ENCODE measurements at places on chromosomes 16 and 17.

DNA sequence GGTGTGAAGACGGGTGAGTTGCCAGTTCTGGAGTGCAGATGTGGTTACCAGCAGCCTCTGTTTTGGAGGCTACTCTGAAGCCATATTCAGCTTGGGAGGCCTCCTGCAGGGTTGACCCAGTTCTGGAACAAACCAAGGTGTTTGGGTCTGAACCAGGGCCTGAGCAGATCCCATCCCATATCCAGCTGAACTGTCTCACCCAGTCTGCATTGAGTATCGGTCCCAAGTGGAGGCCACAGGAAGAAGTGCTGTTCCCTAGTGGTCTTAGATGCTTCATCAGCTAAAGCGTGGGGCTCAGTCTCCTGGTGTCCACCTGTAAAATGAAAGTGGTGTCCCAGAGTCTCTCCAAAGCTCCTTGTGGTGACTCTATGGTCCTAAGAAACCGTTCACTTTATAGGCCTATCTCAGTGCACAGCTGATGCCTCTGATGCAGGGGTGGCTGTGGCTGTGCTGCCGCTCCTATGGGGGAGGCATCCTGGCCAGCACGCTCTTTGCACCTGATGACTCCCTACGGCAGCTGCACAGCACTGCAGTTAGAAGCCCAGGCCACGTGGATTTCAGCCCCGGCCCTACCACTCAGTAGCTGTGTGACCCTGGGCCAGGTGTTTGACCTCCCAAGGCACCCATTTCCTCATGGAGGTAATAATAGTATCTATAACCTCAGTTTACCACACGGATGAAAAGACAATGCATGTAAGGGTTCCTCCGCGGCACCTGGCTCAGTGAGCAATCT, 21.0 kb downstream of the CBX4 start:
- no peak for DNase-seq

GRCh38 chr17:15440347-15440746, 27.1 kb downstream of the CDRT4 start:
- no peak for DNase-seq

DNA sequence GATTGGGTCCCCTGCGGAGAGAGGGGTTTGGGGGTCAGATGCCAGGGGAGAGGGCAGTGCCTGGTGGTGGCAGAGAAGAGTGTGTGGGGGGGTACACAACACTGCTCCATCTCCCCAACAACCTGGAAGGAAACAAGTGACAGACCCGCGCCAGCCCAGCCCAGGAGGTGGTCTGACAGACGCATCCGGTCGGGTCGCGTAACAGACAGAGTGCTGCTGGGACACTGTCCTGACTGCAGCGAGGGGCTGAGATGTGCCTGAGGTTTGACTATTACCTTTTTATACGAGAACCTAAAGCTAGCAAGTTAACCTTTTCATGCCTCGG, 16.2 kb downstream of the UNC13D start:
- no peak for DNase-seq

DNA sequence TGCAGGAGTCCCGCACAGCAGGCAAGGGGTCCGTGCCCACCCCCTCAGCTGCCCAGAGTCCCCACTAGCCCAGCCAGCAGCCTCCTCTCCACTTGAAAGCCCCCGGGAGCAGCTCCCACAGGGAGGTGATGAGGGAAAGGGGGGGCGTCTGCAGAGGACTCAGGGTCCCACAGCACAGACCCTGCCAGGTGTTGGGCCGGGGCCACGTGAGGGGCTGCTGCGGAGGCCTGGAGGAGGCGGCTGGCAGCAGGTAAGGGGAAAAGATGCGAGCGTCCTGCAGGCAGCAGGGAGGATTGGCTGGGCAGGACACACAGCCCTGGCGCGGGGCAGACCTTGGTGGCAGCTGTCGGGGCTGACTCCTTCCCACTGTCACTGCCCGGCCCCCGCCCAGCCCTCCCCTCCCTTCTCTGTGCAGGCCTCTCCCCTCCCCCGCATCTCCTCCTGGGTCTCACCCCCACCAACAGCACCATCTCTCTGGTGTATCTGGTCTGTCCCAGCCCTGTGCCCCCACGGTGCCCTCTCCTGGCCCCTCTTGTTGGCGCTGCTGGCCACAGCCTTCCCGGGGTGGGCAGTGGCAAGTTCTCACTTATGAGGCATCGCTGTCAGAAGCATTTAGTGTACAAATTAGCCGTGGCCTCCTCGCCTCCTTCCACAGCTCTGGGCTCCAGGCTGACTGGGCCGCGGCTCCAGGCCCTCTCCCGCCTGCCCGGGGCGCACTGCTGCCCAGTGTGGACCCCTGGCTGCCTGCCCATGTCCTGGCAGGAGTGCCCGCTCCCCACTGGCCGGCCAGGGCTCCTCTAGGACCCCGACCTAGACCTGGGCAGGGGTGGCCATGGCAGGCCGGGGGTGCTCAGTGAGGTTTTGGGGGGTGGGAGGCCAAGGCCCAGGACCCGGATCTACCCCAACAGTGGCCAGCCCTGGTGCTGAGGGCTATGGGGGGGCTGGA, 4.4 kb upstream of the PRR35 start:
- no peak for DNase-seq

DNA sequence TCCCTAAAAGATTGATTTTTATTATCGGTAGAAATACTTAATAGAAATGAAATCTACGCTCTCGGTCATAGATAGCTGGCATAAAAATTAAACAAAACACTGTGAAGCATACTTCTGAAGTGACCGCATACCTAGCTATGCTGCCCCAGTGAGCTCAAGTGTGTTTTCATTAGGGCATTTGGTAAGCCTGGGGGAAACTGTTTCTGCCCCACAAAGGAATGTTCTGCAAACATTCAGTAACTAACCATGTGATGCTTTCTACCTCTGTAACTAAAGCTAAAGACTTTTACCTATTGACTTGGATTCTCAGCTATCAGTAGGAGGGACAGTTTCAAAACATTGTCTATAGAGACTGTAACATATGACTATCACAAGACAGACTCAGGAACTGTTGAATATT, 93.5 kb upstream of the HSBP1 start:
- no peak for DNase-seq

DNA sequence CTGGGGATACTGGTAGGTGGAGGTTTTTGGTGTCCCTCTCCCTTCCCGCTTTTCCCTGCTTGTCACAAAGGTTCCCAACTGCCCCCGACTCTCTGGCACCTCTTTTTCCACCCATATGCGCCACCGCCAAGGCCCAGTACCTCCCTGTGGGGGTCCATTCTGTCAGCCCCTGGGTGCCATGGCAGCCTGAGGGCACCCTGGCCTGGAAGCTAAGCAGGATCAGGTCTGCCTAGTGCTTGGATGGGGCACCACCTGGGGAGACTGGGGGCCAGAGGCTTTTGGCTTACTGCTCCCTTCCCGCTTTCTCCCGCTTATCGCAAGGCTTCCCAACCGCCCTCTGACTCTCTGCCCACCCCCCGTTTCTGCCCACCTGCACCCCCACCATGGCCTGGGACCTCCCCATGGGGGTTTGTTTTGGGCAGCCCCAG, 2286.4 kb downstream of the TP53TG3F start:
- no peak for DNase-seq

DNA sequence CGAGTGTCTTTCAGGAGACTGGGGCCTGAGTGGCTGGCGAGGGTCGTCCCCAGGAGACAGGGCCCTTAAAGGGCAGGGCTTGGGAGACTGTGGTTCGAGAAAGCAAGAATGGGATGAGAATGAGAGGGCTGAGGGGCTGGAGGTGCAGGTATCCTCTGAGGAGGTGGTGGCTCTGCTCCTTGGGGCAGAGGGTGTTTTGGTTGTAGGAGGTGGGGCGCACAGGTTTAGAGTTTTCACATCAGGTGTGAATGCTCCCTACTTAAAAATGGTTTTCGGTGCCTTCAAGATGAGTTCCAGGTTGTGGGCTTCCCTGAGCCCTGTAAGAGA, 430 bp downstream of the BCAS3 start:
- no peak for DNase-seq

- DNase-seq: no peak
Observed at GRCh38 chr17:10070690-10071089, 127.7 kb downstream of the GAS7 start.

- DNase-seq: no peak
Observed at GRCh38 chr17:64092113-64092512, 37.8 kb downstream of the ERN1 start.

- DNase-seq: no peak
Observed at GRCh38 chr16:53773150-53773846, 69.3 kb downstream of the FTO start.

GRCh38 chr17:50558941-50559614, 1.4 kb upstream of the CACNA1G start:
- no peak for DNase-seq

GRCh38 chr16:85751698-85752501, 1.0 kb upstream of the C16orf74 start:
- no peak for DNase-seq

GRCh38 chr17:77698903-77699623, 259.4 kb upstream of the TNRC6C start:
- DNase-seq: no peak

DNA sequence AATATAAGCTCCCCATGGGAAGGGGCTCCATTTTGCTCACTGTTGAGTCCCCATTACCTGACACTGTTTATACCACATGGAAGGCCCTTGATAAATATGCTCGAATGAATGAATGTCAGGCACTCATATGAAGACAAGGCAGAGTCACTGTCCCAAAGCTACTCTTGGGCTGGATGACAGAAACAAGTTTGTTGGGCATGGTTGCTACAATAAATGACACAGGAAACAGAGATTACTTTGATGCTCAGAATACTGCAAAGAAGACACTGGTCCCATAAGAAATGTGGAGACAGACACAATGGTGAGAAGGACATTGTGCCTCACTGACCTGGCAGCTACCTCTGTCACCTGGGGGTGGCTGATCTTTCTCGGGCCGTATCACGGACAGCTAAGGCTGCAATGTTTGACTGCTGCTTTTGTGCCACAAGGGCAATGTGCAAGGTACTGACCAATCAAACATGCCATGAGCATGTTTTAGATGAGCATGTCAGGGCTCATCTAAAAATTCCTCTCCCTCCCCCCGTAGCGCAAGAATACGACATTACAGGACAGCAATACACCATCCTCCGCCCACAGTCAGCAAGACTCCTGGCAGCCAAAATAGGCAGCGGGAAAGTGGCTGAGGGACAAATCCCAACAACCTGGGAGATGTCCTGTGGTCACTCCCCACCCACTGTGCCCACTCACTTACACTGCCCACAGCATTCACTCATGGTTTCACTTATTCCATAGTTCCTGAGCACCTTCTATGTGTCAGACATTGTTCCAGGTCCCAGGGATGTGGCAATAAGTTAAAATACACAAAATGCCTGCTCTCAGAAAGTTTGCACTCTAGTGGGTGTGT, 5.0 kb downstream of the PIK3R6 start:
- DNase-seq: no peak

DNA sequence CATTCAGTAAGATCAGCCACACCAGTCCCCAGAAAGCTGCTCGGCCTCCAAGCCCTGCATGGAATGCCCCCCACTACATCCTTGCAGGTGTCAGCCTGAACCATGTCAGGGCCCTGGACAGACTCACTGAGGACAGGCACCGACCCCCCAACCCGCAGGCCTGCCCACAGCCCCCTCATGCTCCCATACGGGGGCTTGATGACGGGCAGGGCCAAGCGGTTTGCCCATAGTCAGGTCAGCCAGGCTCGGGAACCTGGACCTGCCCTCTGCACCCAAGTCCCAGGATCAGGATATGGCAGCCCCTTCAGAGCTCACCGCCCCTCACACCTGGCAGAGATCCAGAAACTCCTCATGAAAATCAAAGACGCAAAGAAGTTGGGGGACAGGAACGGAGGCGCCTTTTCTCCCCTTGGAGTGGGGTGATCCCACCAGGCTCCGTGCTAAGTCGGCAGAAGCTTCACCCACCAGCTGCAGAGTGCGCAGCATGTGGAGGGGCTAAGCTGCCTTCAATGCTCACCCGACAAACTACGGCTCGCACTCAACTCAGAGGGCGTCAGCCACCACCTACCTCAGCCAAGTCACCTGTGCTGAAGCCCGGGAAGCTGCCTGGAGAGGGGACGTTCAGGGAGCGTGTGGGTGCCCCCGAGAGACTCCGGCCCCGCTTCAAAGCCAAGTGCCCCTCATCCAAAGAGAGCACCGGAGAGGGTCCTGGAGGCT, 26.5 kb downstream of the GNPTG start:
- DNase-seq: no peak

- DNase-seq: no peak
Observed at GRCh38 chr17:47278561-47278960, 24.9 kb downstream of the ITGB3 start.

GRCh38 chr16:4409081-4409932, 7.1 kb downstream of the CORO7 start:
- no peak for DNase-seq
